ENCODE measurements at places on chromosomes 4 and X.

GRCh38 chr4:126183206-126183605 is 868.5 kb downstream of the FAT4 start:
- DNase-seq: no peak

DNA sequence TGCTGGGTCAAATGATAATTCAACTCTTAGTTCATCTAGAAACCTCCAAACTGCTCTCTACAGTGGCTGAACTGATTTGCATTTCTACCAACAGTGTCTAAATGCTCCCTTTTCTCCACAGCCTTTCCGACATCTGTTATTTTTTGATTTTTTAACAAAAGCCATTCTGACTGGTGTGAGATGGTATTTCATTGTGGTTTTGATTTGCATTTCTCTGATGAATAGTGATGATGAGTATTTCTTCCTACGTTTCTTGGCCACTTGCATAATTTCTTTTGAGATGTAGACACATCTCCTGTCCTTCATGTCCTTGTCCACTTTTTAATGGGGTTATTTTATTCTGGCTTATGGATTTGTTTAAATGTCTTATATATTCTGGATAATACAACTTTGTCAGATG is 298.2 kb upstream of the ARSJ start:
- DNase-seq: no peak

- DNase-seq: no peak
Observed at GRCh38 chr4:71689822-71690221, 94.1 kb downstream of the GC start.

GRCh38 chr4:111689731-111690130 is 455.5 kb upstream of the FAM241A start:
- DNase-seq: no peak

DNA sequence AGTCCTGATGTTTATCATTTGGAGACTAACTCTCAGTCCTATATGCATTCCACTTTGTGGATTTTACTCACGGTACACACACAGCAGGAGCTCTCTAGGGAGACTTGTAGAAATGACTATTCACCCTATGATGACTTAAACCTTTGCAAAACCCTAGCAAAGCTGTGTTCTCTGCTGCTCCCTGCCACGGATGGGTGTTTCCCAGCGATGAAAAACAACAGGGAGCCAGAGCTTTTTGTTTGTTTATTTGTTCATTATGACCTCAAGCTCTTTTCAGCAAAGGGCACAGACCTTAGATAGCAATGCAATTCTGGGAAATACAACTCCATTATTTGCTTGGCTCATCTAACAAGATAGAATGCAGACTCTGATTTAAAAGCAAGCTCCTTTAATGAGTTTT is 156.6 kb downstream of the GRIA3 start:
- no peak for DNase-seq

DNA sequence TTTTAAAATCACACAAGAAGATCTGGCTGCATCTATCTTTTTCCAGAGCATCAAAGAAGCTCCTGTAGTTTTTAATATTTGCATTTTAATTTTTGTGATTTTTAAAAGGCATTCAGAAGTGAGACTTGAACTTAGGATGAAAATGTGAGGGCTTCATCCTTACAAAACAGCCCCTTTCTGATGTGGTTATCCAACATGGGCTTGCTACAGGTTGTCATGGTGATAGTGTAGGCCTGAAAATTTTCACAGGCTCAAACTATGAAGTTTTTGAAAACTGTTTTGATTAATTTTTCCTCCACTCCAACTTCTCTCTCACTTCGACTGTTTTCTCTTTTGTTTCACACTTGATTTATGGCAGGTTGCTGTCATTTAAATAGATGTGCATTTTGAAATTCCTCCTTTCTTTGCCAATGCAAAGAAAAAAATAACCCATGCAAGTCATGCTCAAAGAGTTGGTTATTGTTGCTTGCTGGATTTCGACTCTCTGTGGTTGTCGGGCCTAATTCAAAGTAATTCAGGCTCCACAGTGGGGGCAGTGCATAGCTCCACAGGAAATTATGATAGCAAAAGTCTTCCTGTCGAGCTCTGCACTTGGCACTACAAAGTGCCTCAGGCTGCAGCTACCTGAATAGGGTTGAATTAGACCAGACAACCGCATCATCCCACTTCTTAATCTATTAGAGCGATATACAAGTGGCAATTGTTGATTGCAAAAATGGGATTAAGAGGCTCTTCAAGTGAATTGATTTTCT is 201.0 kb upstream of the GPR101 start:
- DNase-seq: no peak
